ENCODE measurements at places on chromosomes 6 and 20.

DNA sequence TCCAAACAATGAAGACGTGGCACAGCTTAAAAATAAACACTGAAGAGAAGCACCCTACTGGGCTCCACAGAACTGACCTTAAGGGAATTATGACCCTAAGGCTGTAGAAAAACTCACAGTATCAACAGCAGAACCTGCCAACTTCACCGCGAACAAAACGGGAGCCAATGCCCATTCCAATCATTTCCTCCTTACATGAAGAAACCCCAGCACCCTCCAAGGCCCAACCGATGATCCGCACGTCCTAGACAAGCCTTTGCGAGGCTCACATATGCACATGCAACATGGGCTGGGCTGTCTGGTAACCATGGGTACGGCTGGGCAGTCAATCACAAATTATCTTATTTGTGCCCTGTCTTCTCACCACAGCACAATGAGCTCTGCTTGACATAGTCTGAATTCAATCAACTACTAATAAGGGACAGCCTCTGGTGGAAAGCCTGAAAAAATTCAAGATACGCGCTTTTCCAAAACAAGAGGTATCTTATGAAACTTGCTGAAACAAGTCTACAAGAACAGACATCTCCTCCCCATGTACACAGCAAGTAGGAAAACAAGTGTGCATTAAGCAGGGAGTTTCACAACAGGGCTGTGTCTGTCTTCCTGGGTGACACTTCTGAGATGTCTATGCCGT lies 1.7 kb downstream of the DIDO1 start:
- no peak for DNase-seq

DNA sequence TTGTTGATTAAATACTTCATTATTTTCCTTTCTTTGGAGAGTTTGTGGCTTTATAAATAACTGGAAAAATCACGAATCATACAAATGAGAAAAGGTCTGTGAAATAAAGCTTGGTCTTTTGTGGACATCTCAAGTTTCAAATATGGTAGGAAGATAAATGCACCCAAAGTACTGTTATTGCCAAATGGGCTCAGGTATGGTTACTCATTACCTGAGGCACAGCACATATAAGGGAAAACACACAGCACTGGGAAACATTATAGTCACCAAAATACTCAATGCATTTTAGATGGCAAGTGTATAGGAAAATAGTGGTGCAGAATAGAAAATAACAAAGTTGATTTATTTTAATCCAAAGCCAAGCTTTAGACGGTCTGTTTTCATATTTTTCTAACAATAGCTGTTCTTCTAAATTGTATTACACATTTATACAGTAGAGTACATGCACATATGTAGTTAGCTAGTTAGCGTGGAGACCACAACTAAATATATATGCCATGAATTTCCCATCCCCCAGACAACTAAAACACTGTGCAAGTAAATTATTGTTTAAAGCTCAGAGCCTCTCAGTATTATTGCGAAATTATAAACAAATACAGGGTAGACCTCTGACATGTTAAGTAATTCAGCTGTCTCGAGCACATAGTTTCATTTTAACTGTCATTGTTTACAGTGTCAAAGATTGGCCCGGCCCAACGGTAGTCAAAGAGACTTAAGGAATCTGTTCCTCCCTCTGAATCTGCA lies 336.0 kb downstream of the SYNE1 start:
- no peak for DNase-seq

- DNase-seq: no peak
These were observed 5.9 kb downstream of the TMEM63B start for GRCh38 chr6:44133003-44133931.

- DNase-seq: no peak
These were observed 6.5 kb downstream of the NKAIN2 start for GRCh38 chr6:123810214-123810613.

DNA sequence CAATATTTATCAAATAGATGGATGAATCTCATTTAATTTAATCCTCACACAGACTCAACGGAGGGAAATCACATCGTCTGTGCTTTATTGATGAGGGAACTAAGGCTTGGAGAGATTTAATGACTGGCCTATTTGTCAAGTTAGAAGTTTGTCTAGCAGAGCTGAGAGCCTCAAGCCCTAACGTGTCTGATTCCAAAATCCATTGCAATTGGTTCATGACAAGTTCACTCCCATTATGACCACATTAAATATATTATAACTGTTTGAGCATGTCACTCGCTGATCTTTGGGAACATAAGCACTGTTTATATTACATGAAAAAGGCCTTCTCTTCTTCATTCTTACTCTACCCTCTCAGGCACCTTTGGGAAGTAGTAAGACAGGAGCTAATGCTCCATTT lies 89.4 kb upstream of the SIRPA start:
- no peak for DNase-seq

DNA sequence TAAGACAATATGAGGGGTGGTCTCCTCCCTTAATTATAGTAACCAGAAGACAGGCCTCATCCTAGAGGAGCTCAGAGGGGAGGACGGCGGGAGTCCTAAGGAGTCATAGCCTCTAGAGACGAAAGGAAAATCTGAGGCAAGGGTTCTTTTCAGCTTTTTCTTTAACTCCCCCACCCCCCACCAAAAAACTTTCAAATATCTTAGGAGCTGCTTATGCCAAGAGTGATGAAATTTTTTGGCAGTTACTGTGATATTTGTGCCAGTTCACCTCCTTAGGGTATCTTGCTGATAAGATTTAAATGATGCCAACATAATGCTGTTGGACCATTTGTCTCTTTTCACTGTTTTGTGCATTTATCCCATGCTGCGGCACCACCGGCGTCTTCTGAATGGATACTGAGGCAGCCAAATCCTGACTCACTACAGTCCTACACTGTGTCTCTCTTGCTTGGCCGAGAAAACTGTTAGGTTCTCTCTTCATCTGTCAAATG lies 44.5 kb upstream of the DSE start:
- DNase-seq: no peak

GRCh38 chr6:46637145-46637544 lies 15.5 kb downstream of the CYP39A1 start:
- DNase-seq: no peak

- DNase-seq: no peak
These were observed 514.8 kb upstream of the NOX3 start for GRCh38 chr6:155970472-155970871.

DNA sequence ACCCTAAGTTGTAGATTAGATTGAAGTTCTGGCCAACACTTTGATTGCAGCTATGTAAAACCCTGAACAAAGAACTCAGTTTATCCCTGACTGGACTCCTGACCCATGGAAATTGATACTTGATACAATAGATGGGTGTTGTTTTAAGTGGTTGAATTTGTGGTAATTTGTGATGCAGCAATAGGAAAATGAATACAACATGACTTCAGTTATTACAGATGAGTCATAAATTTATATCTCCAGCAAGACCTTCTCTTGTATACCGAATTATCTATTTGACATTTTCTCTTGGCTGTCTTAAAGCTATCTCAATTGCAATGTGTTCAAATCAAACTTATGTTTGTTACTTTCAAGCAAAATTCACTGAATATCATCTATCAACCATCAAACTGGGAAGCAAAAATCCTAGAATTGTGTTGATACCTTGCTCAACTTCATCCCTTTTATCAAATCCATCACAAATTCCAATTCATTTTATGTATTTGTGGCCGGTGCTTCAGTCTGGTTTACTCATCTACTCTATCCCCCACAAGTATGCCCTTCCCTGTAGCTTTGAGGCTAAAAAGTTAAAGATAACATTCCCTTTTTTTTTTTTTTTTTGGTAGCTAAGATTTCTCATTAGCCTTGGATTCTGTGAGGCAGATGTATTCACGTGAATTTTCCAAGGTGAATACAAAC lies 129.4 kb upstream of the CENPW start:
- DNase-seq: no peak

GRCh38 chr20:41784209-41784958 lies 166.2 kb upstream of the CHD6 start:
- no peak for DNase-seq
